ENCODE measurements at places on chromosomes 16 and 17. TPM values are rescaled to one million over a fixed set of nuclear protein-coding genes. Genes with fewer than 3 reads are reported as not detected.

Gene C16orf54
- total RNA-seq = 0.63 TPM

Gene MT1E
- 229 TPM for total RNA-seq

- no peak for DNase-seq
Measured at GRCh38 chr16:71282943-71283342, 6.3 kb downstream of the CMTR2 start.

Gene TOM1L1
- total RNA-seq = 27.4 TPM

DNA sequence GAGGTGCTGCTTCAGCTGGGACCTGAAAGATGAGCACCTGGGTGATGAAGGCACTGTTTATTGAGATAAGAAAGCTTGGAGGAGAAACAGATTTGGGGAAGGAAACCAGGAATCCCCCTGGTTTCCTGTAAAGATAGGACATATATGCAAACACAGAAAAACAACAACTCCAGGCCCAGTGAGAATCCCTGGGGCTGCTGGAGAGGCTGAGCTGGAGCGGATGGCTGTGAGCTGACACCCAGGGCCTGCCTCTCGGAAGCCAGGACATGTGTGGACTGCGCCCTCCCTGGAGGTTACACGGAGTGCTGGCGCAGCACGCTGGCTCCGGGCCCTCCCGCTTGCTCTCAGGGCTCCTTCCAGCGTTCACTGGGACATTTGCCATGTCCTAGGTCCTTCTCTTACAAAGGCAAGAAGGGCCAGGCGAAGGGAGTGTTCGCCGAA, 57.5 kb downstream of the CYB5B start:
- peak; percentile 73 for DNase-seq

GRCh38 chr17:29034510-29034909, 8.4 kb upstream of the PIPOX start:
- no peak for DNase-seq

Gene DBNDD1
- total RNA-seq = 0.42 TPM

DNA sequence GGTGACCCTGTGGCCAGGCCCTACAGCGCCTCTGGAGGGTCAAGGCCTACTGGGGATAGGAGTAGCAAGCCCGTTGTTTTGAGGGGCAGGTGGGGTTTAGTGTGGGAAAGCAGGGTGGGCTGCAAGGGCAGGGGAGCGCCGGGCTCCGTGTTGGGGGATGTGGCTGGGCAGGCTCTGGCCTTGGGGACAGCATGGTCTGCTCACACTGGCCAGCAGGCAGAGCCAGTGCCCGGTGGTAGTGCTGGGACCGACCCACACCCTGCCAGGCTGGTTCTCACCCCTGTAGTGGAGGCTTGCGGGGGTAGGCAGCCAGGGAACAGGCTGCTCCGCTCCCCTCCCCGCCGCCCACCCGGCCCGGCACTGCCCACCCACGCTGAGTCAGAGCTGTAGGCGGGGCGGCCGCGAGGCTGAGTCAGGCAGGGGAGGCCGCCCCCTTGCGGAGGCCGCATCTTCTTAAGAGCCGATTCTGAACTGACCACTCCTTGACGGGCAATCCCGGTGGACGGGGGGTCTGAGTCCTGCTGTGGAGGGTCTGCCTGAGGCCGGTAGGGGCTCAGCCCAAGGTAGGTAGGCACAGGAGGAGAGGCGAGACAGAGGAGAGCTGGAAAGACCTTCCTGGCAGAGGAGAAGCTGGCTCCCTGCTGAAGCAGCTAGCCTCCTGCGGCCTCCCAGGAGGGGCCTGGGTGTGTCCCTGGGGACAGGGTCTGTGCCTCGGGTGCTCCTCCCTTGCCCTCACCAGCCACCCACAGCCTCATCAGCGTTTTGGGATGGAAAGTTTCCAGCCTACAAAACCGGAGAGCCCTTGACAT, 62.4 kb downstream of the BAIAP2 start:
- peak; percentile 83 for DNase-seq

GRCh38 chr16:69717066-69717465, 9.3 kb downstream of the NQO1 start:
- no peak for DNase-seq

Gene ST6GALNAC2
- total RNA-seq = 58.5 TPM

DNA sequence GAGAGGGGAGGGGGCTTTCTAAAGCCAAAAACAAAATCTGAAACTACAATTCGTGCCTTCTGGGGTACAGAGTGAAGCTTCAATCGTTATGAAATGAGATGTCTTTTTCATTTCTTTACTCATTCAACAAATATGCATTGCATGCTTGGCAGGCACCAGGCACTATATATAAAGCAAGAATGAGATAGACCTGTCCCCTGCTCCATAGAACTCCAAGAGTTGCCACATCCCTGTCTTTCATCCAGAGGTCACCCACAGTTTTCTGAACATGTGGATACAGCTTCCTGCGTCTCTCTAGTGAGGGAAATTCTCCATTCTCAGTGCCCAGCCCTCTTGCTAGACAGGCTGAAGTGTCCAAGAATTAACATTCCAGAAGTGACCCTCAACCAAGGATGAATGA, 343.2 kb upstream of the MAF start:
- DNase-seq = no peak

DNA sequence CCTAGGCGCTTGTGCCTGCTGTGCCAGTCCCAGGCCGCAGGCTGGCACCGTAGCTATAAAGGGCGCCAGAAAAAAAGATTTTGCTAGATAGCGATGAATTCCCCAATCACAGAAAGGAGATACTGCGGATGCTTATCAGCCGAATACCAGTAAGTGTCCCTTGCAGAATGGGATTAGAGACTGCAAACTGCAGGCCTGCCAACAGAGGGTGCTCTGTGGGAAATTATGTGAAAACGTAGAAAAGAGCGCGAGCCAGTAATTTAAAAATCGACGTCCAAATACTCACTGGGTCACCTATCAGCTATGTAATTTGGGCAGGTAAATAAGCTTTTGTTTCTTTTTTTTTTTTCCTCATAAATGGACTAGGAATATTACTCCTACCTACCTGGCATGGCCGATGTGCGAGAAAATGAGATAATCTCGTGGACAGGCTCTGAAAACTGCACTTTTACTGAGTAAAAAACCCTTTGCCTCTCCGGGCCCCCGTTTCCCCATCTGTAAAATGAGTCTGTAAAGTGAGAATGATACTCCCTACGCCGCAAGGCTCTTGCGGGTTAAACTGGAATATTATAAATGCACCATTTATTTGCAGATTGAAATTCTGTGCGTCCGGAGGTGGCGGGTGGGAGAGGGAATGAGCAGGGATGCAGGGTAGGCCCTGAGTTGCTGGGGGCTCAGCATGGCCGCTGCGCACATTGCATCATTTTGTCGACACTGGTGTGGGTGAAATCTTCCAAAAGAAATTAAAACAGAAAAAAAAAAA, 1.2 kb upstream of the COG1 start:
- peak; percentile 63 for DNase-seq

DNA sequence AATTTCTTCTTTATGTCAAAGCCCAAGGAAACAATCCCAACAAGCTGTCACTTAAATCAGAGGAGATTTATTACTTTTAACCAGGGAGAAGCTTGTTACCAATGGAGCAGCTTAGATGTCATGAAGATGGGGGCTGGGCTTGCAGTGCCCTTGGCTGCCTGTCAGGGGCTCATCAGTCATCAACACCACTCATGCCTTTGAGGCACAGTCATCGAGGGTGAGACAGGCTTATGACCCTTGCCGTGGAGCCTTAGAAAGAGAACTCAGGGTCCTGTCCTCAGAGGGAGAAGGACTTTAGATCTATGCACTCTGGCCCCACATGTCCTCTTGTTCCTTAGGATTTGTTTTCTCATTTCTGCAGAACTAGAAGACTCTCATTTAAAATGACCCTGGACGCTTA, 318.3 kb downstream of the CBLN1 start:
- DNase-seq = no peak

Gene DNAH17
- under 0.01 TPM for total RNA-seq

- peak; percentile 10 for DNase-seq
Measured at GRCh38 chr17:74152591-74153455, 50.7 kb upstream of the RPL38 start.

GRCh38 chr16:85625485-85626117, 12.5 kb downstream of the GSE1 start:
- no peak for DNase-seq

Gene KRTAP2-3
- not detected for total RNA-seq

Gene CETP
- total RNA-seq = not detected

Gene PSMC3IP
- 8.4 TPM for total RNA-seq

Gene GPRC5B
- total RNA-seq = 109 TPM

- no peak for DNase-seq
Measured at GRCh38 chr16:10037751-10038150, 144.5 kb downstream of the GRIN2A start.

Gene WFDC1
- total RNA-seq = 4.2 TPM

- DNase-seq = no peak
Measured at GRCh38 chr16:51155199-51155607, 4.1 kb upstream of the SALL1 start.

Gene TBC1D28
- not detected for total RNA-seq

- no peak for DNase-seq
Measured at GRCh38 chr17:82200743-82201497, 11.7 kb downstream of the CCDC57 start.

- no peak for DNase-seq
Measured at GRCh38 chr17:35088356-35088880, 24.9 kb upstream of the RFFL start.

DNA sequence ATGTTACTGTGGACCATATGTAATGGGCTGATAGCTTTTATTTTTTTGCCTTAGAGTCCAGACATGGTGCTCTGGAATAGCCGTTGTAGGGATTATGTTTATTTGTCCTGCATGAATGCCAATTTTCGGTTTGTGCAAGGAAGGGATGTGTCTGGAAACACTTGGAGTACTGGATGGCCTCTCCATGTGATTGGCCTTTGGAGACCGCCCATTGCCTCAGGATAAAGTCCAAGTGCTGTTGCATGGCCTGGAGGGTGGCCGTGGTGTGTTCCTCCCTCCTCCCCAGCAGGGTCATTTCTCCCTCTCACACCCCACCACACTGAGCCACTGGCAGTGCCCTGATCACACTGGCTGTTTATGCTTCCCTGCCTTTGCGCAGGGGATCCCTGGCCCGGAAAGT, 93.9 kb downstream of the MSI2 start:
- no peak for DNase-seq

Gene FOXL1
- 9.2 TPM for total RNA-seq

- DNase-seq = no peak
Measured at GRCh38 chr16:963913-964312, 6.9 kb downstream of the LMF1 start.

Gene NPW
- total RNA-seq = not detected

DNA sequence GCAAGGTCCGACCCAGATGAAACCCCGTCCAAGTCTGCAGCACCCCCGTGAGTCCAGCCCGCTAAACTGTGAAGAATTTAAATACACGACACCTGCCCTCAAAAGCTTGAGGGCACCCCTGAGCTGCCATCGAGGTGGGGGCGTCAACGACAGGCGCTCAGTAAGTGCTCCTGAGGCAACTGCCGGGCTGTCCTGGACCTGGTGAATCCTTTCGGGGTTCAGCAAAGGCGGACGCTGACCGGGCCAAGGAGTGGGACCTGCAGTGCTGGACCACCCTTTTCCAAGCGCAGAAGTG, 512 bp upstream of the ENDOV start:
- DNase-seq = no peak

DNA sequence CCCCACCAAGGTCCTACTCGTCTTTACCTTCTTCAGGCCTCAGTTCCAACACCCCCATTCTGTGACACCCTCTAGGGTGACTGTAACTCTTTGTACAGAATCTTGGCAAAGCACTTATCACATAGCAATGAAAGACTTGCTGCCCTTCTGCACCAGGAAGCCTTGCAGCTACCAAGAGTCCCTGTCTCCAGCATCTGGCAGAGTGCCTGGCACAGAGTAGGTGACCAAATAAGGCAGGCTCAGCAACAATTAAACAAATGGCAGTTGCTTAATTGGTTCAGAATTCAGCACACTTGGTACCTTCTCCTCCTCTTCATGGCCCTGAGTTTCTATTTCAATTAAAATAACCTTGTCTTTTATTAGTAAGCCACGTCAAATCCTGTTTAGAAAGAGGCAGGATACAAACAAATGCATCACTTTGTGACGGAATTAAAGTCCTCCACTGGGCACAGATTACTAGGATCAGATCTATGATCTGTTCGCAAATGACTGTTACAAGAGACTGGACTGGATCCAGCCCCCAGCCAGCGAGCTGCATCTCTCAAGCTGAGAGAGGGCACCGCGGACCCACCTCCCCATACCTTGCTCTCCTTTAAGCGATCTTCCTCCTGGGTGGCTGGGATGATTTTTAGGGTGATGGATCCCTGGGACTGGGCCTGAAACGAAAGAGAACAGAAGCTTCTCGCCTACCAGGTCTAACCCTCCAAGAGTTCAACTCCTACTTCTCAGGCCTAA, 9.4 kb downstream of the MPP3 start:
- no peak for DNase-seq

Gene KRTAP2-1
- not detected for total RNA-seq

- no peak for DNase-seq
Measured at GRCh38 chr16:50011707-50012106, 13.3 kb upstream of the CNEP1R1 start.

Gene SHCBP1
- under 0.01 TPM for total RNA-seq

GRCh38 chr16:83977056-83977815, 9.2 kb downstream of the NECAB2 start:
- DNase-seq = no peak

Gene LGALS9B
- total RNA-seq = not detected

All from tibial nerve (tissue), 4 donors.